ENCODE measurements at places on chromosomes 5 and 9. TPM values are rescaled to one million over a fixed set of nuclear protein-coding genes. Genes with fewer than 3 reads are reported as not detected.

Gene RLN1
- total RNA-seq: 1.5 TPM

Gene GARIN3
- total RNA-seq: not detected

Gene RIOK2
- total RNA-seq: 22.9 TPM

Gene FUT7
- 15.2 TPM for total RNA-seq

DNA sequence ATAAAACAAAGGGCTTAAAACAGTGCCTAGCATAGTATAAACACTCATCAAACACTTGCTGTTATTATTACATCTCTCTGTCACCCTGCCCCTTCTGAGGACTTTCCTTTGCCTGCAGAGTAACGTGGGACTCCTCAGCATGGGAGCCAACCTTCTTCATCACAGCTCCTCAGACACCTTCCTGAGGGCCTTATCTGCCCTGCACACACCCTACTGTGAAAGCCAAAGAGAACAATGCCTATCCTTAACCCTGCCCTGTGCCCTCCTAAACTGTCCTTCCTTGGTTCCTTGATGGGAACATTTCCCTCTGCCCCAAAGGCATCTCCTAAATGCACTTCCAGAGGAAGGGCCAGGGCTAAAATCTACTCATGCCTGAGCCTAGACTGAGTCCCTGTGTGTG is 20.6 kb upstream of the HAND1 start:
- no peak for DNase-seq

DNA sequence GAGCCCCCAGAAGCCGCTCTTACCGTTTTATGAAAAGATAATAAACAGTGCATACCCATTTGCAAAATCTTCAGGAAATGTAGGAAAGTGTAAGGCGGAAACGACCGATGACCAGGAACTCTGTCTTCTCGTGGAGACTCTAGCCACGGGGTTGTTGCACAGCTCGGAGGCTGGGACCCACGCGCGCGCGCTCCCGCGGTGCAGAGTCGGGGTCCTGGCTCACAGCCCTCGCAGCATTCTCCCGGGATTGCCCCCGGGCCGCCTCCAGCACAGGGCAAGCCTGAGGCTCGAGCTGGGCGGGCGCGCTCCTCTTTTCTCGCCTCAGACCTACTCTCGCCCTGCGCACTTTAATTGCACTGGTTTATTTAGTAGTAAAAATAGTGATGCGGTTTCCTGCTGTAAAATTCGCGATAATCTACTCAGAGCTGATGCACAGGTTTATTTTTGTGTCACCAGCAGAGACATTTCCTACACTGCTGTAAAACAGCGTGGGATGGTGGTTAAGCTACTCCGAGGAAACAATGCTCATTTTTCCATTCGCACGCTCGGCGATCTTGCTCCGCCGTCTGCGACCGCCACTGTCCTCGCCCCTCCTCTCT is 15.5 kb downstream of the TRIM7 start:
- DNase-seq: peak; percentile 71

Gene PCDHB8
- total RNA-seq: not detected

DNA sequence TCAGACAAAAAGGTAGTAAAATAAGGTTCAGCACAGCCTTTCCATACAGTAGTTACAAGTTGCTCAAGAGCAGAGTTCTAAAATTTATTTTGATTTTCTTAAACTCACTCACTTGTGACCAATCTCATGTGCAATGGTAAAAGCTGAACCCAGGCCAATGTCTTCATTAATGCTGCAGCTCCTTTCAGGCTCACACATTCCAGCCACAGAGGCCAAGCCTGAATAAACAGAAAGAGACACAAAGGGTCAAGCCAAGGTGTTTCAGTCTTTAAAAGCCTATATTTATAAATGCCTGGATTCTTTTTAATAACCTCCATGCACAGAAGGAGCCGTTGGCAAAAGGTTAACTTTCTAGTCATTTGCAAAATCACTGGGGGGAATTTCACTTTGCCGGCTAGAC is 152.5 kb downstream of the ADAMTS6 start:
- DNase-seq: no peak

DNA sequence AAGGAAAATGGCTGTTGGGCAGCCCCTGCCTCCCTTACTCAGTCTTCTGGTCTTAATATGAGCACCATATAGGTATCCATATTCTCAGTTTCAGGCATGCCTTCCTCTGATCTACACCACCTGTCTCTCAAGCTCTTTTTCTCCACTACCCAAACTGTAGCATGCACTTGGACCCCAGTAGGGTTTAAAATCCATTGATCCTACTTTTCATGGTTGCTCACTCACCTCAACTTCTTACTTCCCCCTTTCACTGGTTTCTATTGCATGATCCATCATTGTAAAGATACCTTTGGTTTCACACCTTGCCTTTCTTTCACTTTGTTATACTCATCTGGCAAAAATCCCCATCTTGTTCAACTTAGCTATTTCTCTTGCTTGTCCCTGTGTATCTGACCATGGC is 159.4 kb downstream of the KDM4C start:
- no peak for DNase-seq

Gene RMRP
- 6,542 TPM for total RNA-seq

Gene SLC34A3
- total RNA-seq: not detected
